H54 (cell line): ENCODE measurements at places on chromosomes 13 and 19.

GRCh38 chr13:23716401-23716800 is 146.2 kb downstream of the TNFRSF19 start:
- no peak for DNase-seq

GRCh38 chr13:57825066-57825465 is 193.5 kb downstream of the PCDH17 start:
- DNase-seq: no peak

DNA sequence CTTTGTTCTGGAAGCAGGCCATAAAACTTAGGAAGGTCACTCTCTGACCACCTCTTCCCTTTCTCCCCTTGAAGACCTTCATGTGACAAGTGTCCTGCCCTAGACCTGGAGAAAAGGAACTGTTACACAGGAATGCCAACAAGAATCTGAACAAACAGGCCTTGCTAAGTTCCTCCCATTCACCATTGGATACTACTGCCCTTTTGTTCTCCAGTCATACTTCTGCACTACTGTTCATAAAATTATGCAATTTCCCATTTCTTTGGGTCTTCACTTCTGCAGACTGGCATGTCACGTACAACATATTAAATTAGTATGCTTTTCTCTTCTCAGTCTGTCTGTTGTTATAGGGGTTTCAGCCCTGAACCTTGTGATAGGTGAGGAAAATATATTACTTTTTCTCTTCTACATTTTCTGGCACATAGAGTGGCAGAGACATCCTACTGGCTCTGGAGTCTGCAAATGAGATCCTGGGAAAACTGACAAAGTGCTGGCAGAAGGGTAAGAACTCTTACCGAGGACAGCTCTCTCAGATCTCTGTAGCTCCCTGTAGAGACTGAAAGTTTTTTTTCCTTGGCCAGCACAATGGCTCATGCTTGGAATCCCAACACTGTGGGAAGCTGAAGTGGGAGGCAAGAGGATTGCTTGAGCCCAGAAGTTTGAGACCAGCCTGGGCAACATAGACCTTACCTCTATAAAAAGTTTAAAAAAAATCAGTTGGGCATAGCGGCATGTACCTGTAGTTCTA is 87.6 kb upstream of the SPRY2 start:
- no peak for DNase-seq

DNA sequence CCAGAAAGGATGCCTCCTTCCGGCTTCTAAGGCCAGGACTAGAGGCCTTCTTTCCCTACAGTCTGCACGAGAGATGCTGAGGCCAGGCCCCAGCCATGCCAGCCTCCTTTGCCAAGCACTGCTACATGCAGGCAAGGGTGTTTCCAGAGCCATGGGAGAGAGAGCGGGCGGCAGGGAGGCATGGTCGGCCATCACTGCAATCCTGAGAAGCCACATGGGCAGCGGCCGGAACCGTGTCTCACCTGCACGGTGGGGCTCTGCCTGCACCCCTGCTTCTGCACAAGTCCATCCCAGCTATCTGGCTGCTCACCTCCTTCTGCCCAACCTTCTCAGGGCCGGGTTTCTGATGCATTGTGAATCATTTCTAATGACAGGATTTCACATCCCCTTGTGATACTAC is 35.1 kb downstream of the TSHZ3 start:
- DNase-seq: no peak

- DNase-seq: no peak
These were observed 7.7 kb upstream of the WDR18 start for GRCh38 chr19:976476-976875.

DNA sequence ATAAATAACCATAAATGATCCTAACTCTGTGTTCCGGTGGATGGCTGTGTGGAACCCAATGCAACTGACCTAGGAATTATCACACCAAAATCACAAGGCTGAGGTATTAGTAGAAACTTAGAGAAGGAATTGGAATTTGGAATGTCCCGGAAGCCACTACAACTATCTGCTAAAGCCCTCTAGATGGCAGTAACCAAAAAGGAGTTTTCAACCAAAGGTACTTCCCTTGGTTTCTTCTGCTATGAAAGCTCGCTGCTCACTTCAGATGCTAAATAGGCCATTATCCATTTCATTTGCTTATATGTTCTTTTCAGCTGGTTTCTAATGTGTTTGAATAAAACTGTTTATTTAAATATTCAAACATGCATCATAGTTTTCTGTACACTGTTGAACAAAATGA is 1589.1 kb upstream of the SPRY2 start:
- DNase-seq: no peak
